ENCODE measurements at places on chromosomes 16 and 17.

- DNase-seq, result peak; percentile 85
- H3K27ac ChIP-seq, result peak overlapping the region; percentile 100
- H3K4me3 ChIP-seq, result peak overlapping the region; percentile 100
Observed at GRCh38 chr16:69566981-69567680, 1.4 kb downstream of the NFAT5 start.

- no peaks in the 10 kb centered on the region for H3K36me3 ChIP-seq
- no peak for DNase-seq
- peaks cover 4% of the 10 kb centered on the region for H3K4me1 ChIP-seq
- H3K4me3 ChIP-seq, result no peak overlapping the region
- H3K27me3 ChIP-seq, result peaks cover 21% of the 10 kb centered on the region
- no peak overlapping the region for H3K27ac ChIP-seq
Observed at GRCh38 chr17:48432820-48433775, 3.1 kb upstream of the SKAP1 start.

DNA sequence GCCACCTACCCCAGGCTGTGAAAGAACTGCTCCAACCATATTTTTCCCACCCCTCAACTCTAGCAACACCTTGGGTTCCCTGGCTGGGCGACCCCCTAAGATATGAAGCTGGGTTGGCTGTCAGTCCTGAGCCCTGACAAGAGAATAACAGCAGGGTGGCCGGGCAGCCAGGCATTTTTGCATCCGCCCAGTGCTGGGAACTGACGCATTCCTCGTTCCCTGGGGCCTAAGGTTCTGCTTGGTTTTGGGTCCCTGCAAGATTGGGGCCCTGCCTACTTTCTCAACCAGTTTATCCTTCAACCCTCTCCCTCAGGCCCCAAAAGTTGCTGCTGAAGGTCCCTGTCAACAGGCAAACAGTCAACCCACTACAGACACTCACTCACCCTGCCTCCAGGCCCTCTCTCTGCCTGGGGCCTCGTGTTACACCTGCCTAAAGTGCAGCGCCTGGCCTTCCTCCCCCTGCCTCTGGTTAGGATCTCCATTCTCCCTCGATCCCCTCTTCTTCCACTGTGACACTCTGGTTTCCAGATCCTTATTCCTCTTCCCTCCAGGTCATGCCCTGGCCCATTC lies 151.5 kb downstream of the STX8 start:
- H3K4me3 ChIP-seq, result no peak overlapping the region
- no peak for DNase-seq
- no peaks in the 10 kb centered on the region for H3K27me3 ChIP-seq
- H3K36me3 ChIP-seq, result no peaks in the 10 kb centered on the region

DNA sequence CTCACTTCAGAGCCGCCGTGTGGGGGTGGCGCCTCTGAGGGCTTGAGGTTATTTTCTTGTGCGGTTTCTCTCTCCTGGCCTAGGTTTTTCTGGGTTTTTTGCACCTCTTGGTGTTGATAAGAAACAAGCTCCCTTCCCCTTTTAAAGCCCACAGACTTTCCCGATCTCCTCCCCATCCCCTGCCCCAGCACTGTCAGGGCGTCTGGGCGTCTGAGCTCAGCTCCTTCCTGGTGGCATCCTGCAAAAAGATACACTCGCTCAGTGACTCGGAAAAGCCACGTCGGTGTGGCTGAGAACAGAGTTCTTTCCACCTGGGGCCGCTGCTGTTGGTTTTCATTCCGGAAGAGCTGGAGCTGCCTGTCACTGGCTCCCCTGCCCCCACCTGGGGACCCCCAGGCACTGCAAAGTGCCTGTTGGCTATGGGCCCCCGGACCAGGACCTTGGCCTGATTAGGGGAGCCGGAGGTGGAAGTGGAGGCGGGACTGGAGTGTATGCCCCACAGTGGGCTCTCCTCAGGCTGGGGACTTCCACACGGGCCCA lies 14.5 kb downstream of the BAIAP2 start:
- DNase-seq, result peak; percentile 20
- no peaks in the 10 kb centered on the region for H3K27me3 ChIP-seq
- no peak overlapping the region for H3K27ac ChIP-seq
- peaks cover 9% of the 10 kb centered on the region for H3K36me3 ChIP-seq
- H3K4me3 ChIP-seq, result no peak overlapping the region

- no peaks in the 10 kb centered on the region for H3K36me3 ChIP-seq
- H3K27ac ChIP-seq, result no peak overlapping the region
- no peak overlapping the region for H3K4me3 ChIP-seq
- no peaks in the 10 kb centered on the region for H3K27me3 ChIP-seq
- no peaks in the 10 kb centered on the region for H3K4me1 ChIP-seq
- no peak for DNase-seq
Observed at GRCh38 chr16:20026361-20027072, 47.2 kb downstream of the GPR139 start.

GRCh38 chr17:38329808-38330730 lies 13.7 kb downstream of the GPR179 start:
- no peaks in the 10 kb centered on the region for H3K36me3 ChIP-seq
- H3K27me3 ChIP-seq, result no peaks in the 10 kb centered on the region

- H3K27me3 ChIP-seq, result no peaks in the 10 kb centered on the region
- no peak overlapping the region for H3K27ac ChIP-seq
- DNase-seq, result no peak
- peaks cover 9% of the 10 kb centered on the region for H3K4me1 ChIP-seq
Observed at GRCh38 chr16:50288920-50289319, 22.6 kb downstream of the ADCY7 start.

DNA sequence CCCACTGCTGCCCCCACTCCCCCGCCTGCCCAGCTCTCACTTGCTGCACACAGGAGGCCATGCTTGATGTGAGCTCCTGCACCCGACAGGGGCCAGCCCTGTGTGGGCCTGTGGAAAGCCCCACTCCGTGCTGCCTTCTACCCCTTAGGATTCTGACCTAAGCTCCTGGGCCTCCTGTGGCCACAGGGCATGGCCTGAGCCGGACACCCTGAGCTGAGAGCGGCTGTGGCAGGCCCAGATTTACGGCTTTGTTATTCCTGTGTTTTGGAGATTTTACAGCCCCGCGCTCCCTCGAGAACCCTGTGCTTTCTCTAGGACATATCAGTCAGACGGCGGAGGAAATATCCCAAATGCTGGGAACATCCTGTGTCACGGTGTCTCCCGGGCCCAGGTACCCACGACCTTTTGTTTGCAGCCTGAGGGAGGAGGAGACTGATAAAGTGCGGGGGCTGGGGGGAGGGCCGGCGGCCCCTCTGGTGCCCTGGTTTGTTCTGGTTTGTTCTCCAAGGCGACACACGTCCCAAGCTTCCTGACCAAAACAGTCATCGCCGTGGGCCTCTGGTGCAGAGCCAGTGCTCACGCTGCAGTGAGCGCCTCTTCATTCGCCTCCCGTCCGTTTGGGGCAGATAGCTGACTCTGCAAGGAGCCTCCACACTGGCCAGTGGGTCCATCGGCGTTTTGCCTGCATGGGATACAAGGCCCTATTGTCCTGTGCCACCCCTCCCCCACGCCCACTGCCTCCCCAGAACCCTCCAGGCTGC lies 363.4 kb downstream of the C16orf95 start:
- no peak for DNase-seq
- H3K36me3 ChIP-seq, result no peaks in the 10 kb centered on the region
- H3K4me1 ChIP-seq, result peaks cover 6% of the 10 kb centered on the region
